Adrenal gland (tissue), 19 donors: ENCODE measurements at places on chromosomes 5 and 9. TPM values are rescaled to one million over a fixed set of nuclear protein-coding genes. Genes with fewer than 3 reads are reported as not detected.

DNA sequence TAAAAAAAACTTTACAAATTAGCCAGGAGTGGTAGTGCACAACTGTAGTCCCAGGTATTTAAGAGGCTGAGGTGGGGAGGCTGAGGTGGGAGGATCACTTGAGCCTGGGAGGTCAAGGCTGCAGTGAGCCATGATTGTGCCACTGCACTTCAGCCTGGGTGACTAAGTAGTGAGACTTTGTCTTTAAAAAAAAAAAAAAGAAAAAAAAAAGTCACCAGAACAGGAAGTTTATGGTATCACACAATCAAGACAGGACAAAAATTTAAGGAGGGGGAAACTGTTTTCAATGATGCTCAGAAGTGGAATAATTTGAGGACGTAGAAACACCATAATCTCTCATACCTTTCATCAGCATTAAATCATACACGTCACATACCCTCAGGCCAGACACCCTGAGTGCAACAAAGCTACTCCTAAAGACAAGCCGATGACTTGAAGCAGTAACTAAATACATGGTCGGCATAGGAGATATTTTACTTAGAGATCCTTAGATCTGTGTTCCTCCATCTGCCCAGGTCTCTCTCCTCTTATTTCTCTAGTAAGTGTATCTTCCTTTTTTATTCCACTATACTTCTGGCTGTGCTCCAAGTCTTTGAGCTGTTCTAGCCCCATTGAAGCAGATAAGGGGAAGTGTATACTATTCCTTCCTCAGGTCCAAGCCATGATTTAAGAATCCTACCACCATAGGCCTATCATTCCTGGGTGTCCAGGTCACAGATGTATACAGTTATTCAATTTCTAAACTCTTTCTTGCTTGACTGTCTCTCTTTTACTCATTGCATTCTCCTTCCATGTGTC is 91.3 kb upstream of the APC start:
- DNase-seq: no peak
- peaks cover 8% of the 10 kb centered on the region for H3K4me1 ChIP-seq
- no peak overlapping the region for H3K27ac ChIP-seq
- no peak overlapping the region for H3K4me3 ChIP-seq
- no peaks in the 10 kb centered on the region for H3K36me3 ChIP-seq

DNA sequence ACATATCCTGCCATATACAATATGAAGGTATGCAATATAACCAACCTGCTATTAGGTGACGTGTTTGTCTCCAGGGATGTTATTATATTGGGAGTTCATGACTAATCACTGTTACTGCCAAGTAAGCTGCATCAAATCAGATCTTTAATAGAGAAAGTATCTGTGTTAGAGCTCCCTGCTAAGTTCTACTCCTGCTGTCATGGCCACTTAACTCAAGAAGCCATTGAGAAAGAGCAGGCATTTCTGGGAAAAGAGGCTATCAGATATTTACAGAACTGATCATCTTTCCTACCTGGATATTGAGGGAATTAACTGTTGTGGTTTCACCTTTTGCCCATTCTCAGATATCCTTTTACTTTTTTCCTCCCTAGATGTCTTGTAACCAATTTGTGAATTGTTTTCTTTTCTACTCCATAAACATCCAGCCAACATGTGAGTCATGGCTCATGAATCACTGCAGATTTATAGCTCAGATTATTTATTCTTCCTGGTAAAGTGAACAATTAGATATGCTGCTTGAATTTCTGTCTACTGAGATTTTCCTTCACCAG is 634.8 kb upstream of the FAM174A start:
- no peaks in the 10 kb centered on the region for H3K27me3 ChIP-seq
- no peak overlapping the region for H3K4me3 ChIP-seq
- no peaks in the 10 kb centered on the region for H3K36me3 ChIP-seq
- no peak for DNase-seq
- H3K27ac ChIP-seq: no peak overlapping the region
- H3K4me1 ChIP-seq: no peaks in the 10 kb centered on the region

BTNL3 gene
- not detected for total RNA-seq

DNA sequence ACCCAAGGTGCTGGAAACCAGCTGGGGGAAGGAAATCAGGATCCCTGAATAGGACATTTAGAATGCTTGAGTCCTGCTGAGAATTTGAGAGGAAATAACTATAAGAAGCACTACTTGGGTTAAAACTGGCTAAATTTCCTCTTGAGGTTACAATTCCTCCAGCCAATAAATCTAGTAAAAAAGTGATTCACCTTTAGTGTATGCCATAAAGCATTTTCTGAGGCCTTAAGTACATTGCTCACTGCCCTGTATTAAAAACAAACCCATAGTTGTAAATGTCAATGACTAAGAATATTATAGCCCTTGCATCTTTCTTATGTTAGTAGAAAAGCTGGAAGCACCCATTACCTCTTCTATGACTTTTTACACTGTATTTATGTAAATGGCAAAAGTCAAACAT is 634.7 kb upstream of the ARRDC3 start:
- H3K36me3 ChIP-seq: no peaks in the 10 kb centered on the region
- H3K27ac ChIP-seq: no peak overlapping the region
- DNase-seq: no peak
- no peaks in the 10 kb centered on the region for H3K4me1 ChIP-seq

GRCh38 chr9:30915451-30915850 is 1469.0 kb upstream of the ACO1 start:
- H3K27me3 ChIP-seq: no peaks in the 10 kb centered on the region
- H3K36me3 ChIP-seq: no peaks in the 10 kb centered on the region
- no peak overlapping the region for H3K4me3 ChIP-seq
